ENCODE measurements at places on chromosomes 5 and 9.

- no peak for DNase-seq
Measured at GRCh38 chr5:176716320-176716719, 69.0 kb downstream of the TSPAN17 start.

DNA sequence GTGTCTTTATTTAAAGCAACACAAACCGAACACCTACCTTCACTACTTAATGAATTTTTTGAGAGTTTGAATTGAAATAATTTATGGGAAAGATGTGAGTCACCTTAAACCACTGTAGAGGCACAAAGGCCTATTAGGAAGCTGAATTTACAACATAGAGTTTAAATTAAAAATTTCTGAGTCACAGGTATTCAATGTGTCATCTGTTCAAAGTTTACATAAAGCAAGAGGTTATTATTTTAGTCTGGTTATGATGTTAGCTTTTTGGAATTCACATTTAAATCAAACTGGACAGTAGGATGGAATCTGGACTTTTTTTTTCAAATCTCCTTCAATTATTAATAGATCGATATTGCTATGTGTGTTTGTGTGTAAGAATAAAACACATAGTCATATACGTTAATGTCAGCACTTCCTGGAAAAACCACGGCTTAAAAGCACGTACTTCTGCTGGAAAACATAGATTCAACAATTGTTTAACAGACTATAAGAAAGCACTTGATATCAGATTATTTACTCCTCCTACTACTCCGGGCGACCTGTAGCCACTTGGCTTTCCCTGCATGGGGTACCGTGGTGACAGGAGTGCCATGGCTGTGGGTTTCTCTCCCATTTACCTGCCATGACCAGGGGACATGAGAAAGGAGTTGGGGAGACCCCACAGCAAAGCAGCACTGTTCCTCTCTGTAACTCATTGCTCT, 638.6 kb downstream of the SEMA5A start:
- DNase-seq, result no peak

GRCh38 chr5:150208187-150209098, 18.6 kb downstream of the SLC6A7 start:
- DNase-seq, result no peak

DNA sequence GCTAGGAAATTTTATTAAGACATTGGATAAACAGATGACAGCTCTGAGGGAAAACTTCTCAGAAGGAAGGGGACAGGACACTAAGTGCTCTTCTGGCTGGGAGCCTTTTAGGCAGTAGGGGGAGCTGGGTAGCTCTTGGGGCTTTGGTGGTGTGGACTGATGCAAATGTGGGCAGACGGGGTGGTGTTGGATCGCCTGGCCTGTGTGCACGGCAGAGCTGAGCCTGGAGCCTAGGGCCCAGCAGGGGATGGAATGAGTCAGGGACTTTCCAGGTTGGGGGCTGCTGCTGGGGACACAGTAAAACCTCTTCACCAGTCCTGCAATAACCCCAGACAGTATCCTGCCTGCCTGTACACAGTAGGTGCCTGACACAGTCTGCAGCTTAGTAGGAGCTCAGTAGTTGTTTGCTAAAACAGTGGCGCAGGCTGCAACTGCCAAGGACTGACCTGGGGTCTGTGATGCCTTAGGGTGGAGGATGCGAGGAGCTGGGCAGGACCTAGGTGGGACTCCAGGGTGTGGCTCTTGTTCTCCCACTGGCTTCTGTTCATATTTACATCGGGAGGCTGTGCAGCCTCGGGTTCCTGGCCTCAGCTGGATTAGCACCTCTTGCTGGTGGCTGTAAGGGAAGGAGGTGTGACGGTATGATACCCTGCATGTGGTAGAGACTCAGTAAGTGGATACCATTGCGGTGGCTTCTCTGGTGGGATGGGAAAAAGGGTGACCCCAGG, 83.8 kb downstream of the DAB2IP start:
- peak; percentile 93 for DNase-seq

- peak; percentile 41 for DNase-seq
Measured at GRCh38 chr9:98923451-98924123, 20.1 kb upstream of the COL15A1 start.

DNA sequence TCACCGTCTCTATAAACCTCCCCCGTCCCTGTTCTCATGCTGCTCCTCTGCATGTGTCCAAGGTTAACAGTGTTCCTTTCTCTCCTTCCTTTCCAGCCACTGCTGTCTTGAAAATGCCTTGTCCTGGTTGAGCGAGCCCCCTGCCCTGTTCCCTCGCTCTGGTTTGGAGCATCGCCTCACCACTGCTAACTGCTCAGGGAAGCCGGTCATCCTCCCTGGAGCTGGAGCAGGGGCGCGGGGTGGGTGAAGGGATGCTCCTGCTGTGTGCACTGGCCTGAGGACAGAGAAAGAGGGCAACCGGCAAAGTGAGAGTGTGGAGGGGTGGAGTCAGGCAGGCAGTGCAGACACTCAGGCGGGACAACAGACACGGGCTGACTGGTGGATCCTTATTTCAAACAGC, 19.4 kb downstream of the UBE2QL1 start:
- DNase-seq, result peak; percentile 30

- DNase-seq, result no peak
Measured at GRCh38 chr5:33346534-33346933, 94.2 kb upstream of the TARS1 start.

DNA sequence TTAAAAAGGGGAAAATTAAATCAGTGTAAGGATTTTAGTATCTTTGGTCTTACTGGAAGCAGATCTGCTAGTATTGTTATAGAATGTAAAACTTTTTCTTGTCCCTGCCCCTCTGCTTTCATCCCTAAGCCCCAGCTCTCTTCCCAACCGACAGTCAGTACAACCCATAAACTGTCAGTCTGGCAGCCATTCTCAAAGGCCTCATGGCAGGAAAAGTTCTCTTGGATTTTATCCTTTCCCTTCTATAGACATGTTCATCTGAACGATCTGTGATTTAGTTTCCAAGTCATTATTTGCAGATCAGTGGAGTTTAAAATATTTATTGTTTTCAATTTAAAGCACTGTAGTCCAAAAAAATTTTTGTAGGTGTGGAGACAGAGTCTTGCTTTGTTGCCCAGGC, 39.2 kb downstream of the ARRDC3 start:
- no peak for DNase-seq

DNA sequence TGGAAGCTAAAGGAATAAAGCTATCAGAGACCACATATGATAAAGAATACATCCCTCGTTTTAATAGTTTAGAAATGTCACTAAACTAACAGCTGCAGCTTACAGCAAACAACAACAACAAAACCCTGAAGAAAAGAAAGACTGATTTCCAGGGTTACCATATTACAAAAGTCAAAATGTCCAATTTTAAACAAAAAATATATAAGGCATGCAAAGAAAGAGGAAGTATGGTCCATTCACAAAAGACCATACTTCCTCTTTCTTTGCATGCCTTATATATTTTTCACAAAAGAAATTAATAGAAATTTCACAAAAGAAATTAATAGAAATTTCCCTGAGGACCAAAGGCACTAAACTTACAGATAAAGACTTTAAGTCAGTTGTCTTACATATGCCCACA, 354.2 kb downstream of the ARL15 start:
- DNase-seq, result no peak

DNA sequence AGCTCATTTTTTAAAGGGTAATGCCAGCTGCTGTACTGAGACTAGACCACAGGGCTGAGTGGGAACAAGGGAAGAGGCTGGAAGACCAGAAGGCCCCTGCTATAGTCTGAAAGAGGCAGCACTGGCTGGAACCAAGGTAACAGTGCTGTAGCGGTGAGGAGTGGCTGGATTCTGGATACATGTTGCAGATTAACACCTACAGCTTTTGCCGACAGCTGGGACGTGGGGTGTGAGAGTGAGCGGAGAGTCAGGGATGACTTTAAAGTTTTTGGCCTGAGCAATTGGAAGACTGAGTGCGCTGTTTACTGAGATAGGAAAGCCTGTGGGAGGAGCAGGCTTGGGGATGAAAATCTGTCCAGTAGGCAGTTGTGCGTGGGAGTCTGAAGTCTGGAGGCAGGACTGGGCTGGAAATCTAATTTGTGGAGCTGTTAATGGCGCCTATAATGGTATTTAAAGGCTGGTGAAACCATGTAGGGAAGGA, 26.5 kb downstream of the AQP7 start:
- no peak for DNase-seq

GRCh38 chr9:131826966-131827525, 87.2 kb upstream of the RAPGEF1 start:
- DNase-seq, result no peak

GRCh38 chr5:108028412-108028811, 353.5 kb downstream of the FBXL17 start:
- DNase-seq, result no peak

GRCh38 chr5:181105391-181106025, 25.5 kb downstream of the OR2V1 start:
- DNase-seq, result no peak

DNA sequence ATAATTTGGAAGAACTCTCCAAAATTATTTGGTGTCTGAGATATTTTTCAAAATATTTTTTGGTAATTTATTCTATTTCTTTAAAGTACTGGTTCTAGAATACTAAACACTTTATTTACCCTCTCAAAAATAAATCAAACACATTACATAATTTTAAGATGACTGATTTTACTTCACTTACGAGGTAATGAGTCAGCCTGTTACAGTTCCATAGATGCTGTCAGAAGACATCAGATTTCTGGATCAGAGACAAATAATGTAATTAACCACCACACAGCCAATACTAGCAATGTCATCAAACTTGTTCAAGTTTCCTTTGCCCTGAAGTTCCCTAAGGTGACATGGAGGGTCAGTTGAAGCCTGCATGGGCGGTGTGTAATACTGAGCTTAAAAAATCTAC, 106.1 kb upstream of the CDH9 start:
- DNase-seq, result no peak

GRCh38 chr9:118423721-118424120, 719.5 kb downstream of the TLR4 start:
- no peak for DNase-seq

GRCh38 chr5:109350537-109351270, 59.1 kb downstream of the PJA2 start:
- DNase-seq, result no peak

- DNase-seq, result peak; percentile 86
Measured at GRCh38 chr5:80082731-80083100, 47.6 kb downstream of the THBS4 start.

DNA sequence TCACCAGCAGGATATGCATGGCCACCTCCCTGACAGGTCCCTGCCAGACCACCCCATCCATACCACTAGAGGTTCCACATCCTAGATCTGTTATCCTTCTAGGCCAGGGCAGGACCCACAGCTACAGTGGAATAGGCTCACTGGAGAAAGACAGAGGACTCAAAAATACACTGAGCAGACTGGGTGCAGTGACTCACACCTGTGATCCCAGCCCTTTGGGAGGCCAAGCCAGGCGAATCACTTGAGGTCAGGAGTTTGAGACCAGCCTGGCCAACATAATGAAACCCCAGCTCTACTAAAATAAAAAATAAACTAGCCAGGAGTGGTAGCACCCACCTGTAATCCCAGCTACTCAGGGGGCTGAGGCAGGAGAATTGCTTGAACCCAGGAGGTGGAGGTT, 56.5 kb upstream of the TESK1 start:
- no peak for DNase-seq

GRCh38 chr9:76932757-76933156, 26.8 kb upstream of the PRUNE2 start:
- no peak for DNase-seq

DNA sequence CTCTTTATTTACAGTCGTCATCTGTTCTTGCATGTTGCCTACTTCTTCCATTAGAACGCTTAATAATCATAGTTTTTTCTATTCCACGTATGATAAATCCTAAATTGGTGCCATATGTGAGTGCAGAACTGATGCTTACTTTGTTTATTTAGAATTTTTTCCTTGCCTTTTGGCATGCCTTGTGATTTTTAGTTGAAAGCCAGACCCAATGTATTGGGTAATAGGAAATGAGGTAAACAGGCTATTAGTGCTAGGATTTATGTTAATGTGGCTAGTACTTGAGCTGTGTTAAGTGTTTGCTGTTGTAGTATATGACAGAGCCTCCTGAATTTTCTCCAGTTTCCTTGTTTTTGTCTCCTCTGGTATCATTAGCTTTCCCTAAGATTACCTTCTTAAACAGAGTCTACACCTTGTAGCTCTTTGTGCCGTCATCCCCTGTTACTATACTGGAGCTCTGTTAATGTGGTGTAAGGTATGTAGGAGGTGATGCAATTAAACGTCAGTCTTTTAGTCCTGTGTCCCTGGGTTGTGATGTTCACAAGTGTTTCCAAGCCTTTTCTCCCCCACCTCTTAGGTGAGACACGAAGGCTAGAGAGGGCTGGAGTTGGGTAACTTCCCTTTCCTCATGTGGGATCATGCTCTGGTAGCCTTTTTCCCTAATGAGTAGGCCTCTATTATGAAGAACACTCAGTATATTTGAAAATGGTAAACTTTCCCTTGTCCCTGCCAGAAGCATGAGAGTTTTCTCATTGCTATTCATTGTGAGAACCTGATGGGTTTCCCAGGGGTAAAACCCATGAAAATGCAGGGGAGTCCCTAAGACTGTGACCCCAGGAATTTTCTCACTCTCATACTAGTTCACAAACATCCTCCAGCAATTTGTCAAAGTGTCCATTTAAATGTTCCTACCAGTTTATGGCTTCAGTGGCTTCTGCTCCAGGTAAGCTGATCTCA, 21.2 kb downstream of the SPATA31D3 start:
- DNase-seq, result no peak
